Cardiac muscle cell (in vitro differentiated cells and primary cell): ENCODE measurements at places on chromosomes 2 and 18. TPM values are rescaled to one million over a fixed set of nuclear protein-coding genes. Genes with fewer than 3 reads are reported as not detected.

The HOXD3 gene
- 0.12 TPM in 1 of 2 replicates, not detected in the other for total RNA-seq

The LAMA3 gene
- total RNA-seq: 0.18 and 0.39 TPM in 2 replicates

The PPP1R1C gene
- 4.7 and 12.1 TPM in 2 replicates for total RNA-seq

The SPC25 gene
- total RNA-seq: 3.3 and 10.1 TPM in 2 replicates
